ENCODE measurements at places on chromosomes 1 and 21. TPM values are rescaled to one million over a fixed set of nuclear protein-coding genes. Genes with fewer than 3 reads are reported as not detected.
A peak's percentile ranks its signal among the peaks of the same experiment; 100 is the strongest.

DNA sequence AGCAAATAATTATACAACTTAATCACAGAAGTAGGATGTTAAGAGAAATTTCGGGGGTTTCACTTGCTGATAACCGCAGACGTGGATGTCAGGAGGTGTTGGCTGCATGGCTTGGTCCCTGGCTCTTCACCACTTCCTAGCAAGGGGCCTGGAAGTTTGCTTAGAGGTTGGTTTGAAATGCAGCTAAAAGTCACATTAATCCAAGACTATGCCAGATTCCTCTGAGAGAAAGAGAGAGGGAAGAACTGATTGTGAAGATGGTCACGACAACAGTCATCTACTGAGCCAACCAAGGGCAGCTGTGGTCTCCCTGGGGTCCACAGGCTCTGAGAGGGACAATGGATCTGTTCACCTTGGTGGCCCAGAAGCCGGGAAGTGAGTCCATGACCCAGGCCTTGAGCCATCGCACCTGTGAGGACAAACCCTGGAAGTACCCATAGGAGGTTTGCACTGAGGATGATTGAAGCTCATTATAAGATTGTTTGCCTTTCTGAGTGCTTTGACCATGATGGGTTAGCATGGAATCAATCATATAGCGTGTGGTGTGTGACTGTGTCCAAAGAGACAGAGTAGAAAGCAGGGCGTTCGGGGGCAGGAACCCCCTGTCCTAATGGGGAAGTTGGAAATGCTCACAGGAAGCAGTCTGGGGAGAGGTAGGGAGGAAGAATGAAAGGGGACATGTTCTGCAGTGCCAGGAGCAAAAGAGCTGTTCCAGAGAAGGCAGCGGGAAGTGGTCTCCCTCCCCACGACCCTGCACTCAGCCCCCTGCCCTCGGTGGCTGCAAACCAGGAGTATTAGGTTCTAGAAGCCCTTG lies 47.1 kb downstream of the UMODL1 start:
- peaks cover 57% of the 10 kb centered on the region for H3K27me3 ChIP-seq
- no peak overlapping the region for H3K27ac ChIP-seq
- H3K4me1 ChIP-seq, result peaks cover 11% of the 10 kb centered on the region
- no peak for DNase-seq

GRCh38 chr1:165424454-165425216 lies 20.3 kb downstream of the RXRG start:
- H3K4me1 ChIP-seq, result peaks cover 18% of the 10 kb centered on the region
- peak overlapping the region; percentile 61 for H3K4me3 ChIP-seq
- H3K27me3 ChIP-seq, result no peaks in the 10 kb centered on the region
- no peaks in the 10 kb centered on the region for H3K36me3 ChIP-seq

DNA sequence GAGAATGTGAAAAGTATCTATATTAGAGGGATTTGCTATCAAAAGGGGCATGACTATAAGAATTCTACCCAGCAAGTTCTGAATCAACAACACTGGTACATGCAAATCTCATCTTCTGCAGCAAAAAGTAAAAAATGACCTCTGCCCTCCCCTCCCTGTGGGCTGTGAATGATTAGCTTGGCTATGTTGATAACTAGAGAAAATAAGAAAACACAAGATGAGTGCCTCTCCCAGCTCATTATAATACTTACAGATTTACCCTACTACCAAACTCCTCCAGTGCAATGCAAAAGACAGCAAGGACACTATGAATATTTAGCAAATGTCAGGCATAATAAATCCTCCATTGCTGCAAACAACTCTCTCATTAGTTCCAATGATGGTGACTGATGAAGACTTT lies 102.4 kb downstream of the SLC45A1 start:
- peaks cover 20% of the 10 kb centered on the region for H3K4me1 ChIP-seq
- H3K27me3 ChIP-seq, result no peaks in the 10 kb centered on the region
- no peak overlapping the region for H3K4me3 ChIP-seq

DNA sequence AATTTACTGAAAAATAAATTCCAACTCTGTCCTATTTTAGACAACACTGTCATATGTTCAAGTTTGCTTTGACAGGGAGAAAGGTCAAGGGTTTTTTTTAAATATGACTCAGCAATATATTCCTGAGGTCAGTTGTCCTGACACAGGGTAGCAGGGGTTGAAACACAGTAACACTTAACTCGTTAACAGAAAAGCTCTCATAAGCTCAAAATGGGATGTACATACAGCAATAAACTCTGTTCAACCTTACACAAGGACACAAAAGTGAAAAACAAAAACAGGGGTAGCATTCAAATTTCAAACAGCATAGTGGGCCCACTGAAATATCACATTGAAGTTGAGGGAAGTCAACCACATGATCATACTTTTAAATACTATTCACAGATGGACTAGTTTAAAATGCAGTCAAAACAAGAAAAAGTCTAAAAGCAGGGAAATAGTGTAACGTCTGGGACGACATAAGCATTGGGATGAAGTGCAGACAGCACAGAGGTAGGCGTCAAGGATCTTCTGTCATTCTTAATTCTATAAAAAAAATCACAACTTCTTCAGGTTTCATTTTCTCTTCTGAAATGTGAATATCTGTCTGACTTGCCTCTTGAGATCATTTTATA lies 89.9 kb downstream of the SLC44A5 start:
- no peaks in the 10 kb centered on the region for H3K4me1 ChIP-seq
- no peak overlapping the region for H3K27ac ChIP-seq
- peaks cover 5% of the 10 kb centered on the region for H3K27me3 ChIP-seq
- H3K36me3 ChIP-seq, result no peaks in the 10 kb centered on the region
- DNase-seq, result no peak
- H3K4me3 ChIP-seq, result no peak overlapping the region

DNA sequence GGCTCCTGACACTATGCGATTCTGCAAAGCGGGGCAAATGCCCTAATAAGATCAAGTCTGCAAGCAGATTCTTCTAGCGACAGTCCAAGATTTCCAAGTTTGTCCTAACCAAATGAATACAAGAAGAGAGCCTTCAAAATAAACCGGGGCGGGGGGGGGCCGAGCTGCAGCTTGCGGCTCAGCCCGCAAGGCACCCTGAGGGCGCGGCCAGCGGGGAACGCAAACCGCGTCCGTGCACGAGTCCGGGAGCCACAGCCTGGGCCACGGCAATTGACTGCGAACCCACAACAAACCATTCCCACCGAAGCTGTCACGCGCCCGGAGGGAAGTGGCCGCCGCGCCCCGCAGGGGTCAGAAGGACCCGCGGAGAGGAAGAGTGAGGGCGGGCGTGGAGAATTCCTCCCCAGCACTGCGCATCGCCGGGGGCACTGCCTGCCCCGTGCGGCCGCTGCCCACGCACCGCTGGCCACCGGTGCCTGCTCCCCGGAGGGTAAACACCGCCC lies 687 bp downstream of the TGFBR3 start:
- peak overlapping the region; percentile 69 for H3K27ac ChIP-seq
- H3K4me3 ChIP-seq, result peak overlapping the region; percentile 92
- H3K36me3 ChIP-seq, result no peaks in the 10 kb centered on the region
- peaks cover 39% of the 10 kb centered on the region for H3K4me1 ChIP-seq

DNA sequence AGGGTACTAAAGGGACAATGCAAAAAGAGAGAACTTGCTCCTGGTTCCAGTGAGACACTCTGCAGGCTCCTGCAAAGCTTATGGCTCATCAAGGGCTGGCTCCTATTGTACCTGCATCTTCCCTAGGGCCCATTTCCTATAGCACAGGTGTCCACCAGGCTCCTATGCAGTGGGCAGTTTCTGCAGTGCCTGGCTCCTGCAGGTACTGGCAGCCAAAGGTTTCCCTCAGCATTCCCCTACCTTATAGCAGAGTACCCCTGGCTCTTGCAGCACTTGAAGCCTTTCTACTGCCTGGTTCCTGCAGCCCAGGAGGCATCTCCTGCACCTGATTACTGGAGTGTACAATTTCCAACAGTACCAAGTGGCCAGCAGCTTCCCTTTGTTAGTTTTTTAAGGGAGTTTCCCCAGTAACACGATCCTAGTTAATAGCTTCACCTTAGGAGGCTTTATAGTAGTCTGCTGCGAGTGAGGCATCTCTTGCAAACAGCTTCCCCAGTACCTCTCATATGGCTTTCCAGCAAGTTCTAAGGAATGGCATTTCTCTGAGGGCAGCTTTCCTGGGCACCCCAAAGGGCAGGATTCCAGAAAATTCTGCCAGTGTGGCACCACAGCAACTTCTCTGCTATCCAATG lies 141.7 kb downstream of the DENND1B start:
- no peaks in the 10 kb centered on the region for H3K27me3 ChIP-seq
- H3K4me3 ChIP-seq, result no peak overlapping the region
- H3K27ac ChIP-seq, result no peak overlapping the region
- H3K4me1 ChIP-seq, result no peaks in the 10 kb centered on the region
- DNase-seq, result no peak

- H3K4me3 ChIP-seq, result no peak overlapping the region
- DNase-seq, result no peak
- H3K27me3 ChIP-seq, result peaks cover 2% of the 10 kb centered on the region
- H3K4me1 ChIP-seq, result peaks cover 6% of the 10 kb centered on the region
These were observed 1.1 kb downstream of the ETV3L start for GRCh38 chr1:157098519-157098918.

- H3K27ac ChIP-seq, result no peak overlapping the region
- peaks cover 31% of the 10 kb centered on the region for H3K27me3 ChIP-seq
- no peak overlapping the region for H3K4me3 ChIP-seq
- no peak for DNase-seq
These were observed 13.4 kb downstream of the CACNA1E start for GRCh38 chr1:181496759-181497158.

DNA sequence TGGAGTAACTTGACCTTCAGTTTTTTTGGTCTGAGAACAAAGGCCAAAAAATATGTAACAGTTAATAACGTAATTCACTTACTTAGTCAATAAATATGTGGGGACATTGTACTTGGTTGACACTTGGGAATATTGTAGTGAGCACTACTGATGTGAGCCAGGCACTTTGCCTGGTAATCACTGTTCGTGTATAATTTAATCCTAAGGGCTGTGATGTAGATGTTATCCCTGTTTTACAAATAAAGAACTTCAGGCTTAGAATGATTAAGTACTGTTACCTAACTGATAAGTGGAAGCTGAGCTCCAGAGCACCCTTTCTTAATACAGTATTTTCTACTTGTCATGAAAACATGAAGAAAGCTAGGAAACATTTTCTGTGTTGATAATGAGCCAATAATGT lies 28.0 kb downstream of the PTBP2 start:
- H3K4me1 ChIP-seq, result peaks cover 32% of the 10 kb centered on the region
- no peak for DNase-seq
- H3K36me3 ChIP-seq, result peaks cover 38% of the 10 kb centered on the region

- H3K27me3 ChIP-seq, result peaks cover 9% of the 10 kb centered on the region
- H3K4me1 ChIP-seq, result no peaks in the 10 kb centered on the region
- H3K27ac ChIP-seq, result no peak overlapping the region
- no peak for DNase-seq
- H3K4me3 ChIP-seq, result no peak overlapping the region
These were observed 20.4 kb downstream of the PRMT6 start for GRCh38 chr1:107076841-107077240.

- no peaks in the 10 kb centered on the region for H3K27me3 ChIP-seq
- H3K4me1 ChIP-seq, result peaks cover 4% of the 10 kb centered on the region
- peaks cover 20% of the 10 kb centered on the region for H3K36me3 ChIP-seq
- H3K4me3 ChIP-seq, result no peak overlapping the region
- DNase-seq, result no peak
- H3K27ac ChIP-seq, result no peak overlapping the region
These were observed 7.5 kb downstream of the MRAP start for GRCh38 chr21:32306021-32306780.

GRCh38 chr1:6438047-6438525 lies 13.5 kb downstream of the ESPN start:
- H3K27me3 ChIP-seq, result peaks cover 19% of the 10 kb centered on the region
- no peak overlapping the region for H3K4me3 ChIP-seq
- no peaks in the 10 kb centered on the region for H3K36me3 ChIP-seq
- no peak overlapping the region for H3K27ac ChIP-seq
- H3K4me1 ChIP-seq, result peaks cover 6% of the 10 kb centered on the region
- peak; percentile 82 for DNase-seq

DNA sequence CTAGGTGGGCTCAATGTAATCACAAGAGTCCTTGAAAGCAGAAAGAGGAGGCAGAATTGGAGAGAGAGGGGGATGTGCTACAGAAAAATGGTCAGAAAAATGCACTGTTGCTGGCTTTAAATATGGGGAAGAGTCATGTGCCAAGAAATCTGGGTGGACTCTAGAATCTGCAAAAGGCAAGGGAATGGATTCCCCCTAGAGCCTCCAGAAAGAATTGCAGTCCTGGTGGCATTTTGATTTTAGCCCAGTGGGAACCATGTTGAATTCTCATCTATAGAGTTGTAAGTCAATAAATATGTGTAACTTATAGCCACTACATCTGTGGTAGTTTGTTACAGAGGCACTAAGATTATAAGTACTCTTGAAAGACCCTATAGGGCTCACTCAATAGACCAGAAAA lies 210.3 kb downstream of the ASTN1 start:
- no peak overlapping the region for H3K4me3 ChIP-seq
- H3K27me3 ChIP-seq, result no peaks in the 10 kb centered on the region
- H3K27ac ChIP-seq, result no peak overlapping the region
- H3K36me3 ChIP-seq, result no peaks in the 10 kb centered on the region
- no peaks in the 10 kb centered on the region for H3K4me1 ChIP-seq

DNA sequence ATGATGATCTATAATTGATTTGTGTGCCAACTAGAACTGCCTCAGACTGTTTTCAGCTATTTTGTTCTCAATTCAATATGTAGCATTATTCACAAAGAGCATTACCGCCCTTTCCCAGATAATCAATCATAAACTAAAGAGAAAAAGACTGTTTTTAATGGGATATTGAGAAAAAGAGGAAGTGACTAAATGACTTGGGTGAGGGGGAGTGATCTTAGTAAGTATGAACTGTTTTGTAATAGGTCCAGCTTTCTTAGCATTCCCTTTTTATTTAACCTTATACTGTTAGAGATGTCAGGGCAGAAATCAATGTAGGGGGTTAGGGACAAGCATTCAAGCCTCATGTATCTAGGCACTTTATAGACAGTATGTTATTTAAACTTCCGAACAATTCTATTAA lies 157.8 kb upstream of the DPYD start:
- H3K4me3 ChIP-seq, result no peak overlapping the region
- no peak for DNase-seq
- no peak overlapping the region for H3K27ac ChIP-seq
- no peaks in the 10 kb centered on the region for H3K36me3 ChIP-seq

GRCh38 chr1:58823481-58824010 lies 39.7 kb upstream of the JUN start:
- no peak overlapping the region for H3K27ac ChIP-seq
- DNase-seq, result no peak
- H3K27me3 ChIP-seq, result no peaks in the 10 kb centered on the region
- H3K36me3 ChIP-seq, result peaks cover 15% of the 10 kb centered on the region

- H3K36me3 ChIP-seq, result no peaks in the 10 kb centered on the region
- no peak overlapping the region for H3K4me3 ChIP-seq
- H3K27me3 ChIP-seq, result no peaks in the 10 kb centered on the region
- no peaks in the 10 kb centered on the region for H3K4me1 ChIP-seq
- no peak overlapping the region for H3K27ac ChIP-seq
- DNase-seq, result no peak
These were observed 480.9 kb upstream of the ZRANB2 start for GRCh38 chr1:71561729-71562128.

Gene SERPINC1
- total RNA-seq, result not detected

Gene IGSF3
- 4.1 TPM for total RNA-seq

Gene RIPK4
- 0.24 TPM for total RNA-seq

Gene OR2L8
- total RNA-seq, result not detected

Gene TMPRSS15
- total RNA-seq, result not detected

Gene HJV
- total RNA-seq, result not detected

Gene BTG2
- 150 TPM for total RNA-seq
